Natural killer cell treated with Interleukin-12 subunit alpha and Interleukin-12 subunit beta and Interleukin-15 and Interleukin-18, amount 100 ng/mL, for 72 hours (primary cell): ENCODE measurements at places on chromosomes 11 and 22. TPM values are rescaled to one million over a fixed set of nuclear protein-coding genes. Genes with fewer than 3 reads are reported as not detected.
A peak's percentile ranks its signal among the peaks of the same experiment; 100 is the strongest.

DNA sequence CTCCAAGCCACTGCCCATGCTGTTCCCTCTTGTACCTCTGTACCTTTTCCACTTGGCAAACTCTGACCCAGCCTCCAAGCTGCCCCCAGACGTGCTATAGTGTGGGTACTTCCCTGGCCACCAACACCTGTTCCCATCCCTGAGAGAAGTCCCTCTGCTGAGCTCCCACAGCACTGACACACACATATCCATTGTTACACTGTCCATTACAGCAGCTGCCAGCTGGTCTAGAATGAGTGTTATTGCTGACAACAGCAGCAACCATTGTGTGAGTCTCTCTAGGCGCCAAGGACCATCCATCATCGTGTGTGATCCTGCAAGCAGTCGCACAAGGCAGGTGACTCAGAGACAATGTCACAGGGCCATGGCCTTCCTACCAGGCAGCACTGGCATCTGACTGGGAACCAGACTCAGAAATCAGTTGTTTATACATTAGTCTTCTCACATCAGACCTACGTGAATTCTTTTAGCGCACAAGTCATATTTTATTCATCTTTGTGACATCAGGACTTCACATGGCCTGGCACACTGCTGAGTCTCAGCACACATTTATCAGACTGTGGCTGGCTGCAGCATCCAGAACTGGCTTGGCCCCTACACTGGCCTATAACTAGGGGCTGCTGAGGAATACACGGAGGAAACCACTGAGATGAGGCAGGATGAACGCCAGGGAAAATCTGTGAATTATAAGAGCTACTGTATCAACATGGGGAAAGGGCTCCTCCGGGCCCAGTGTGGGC is 56.4 kb downstream of the SGSM3 start:
- H3K4me1 ChIP-seq, result peaks cover 12% of the 10 kb centered on the region
- H3K4me3 ChIP-seq, result no peak overlapping the region
- H3K27me3 ChIP-seq, result no peaks in the 10 kb centered on the region
- H3K27ac ChIP-seq, result no peak overlapping the region
- DNase-seq, result peak; percentile 22

GRCh38 chr22:17882162-17882561 is 107.9 kb upstream of the BID start:
- H3K27ac ChIP-seq, result no peak overlapping the region
- H3K4me3 ChIP-seq, result no peak overlapping the region
- DNase-seq, result no peak
- H3K27me3 ChIP-seq, result no peaks in the 10 kb centered on the region

- H3K4me3 ChIP-seq, result no peak overlapping the region
- no peaks in the 10 kb centered on the region for H3K27me3 ChIP-seq
- H3K27ac ChIP-seq, result no peak overlapping the region
- no peak for DNase-seq
- H3K4me1 ChIP-seq, result no peaks in the 10 kb centered on the region
Observed at GRCh38 chr11:88695689-88696414, 358.3 kb upstream of the CTSC start.

DNA sequence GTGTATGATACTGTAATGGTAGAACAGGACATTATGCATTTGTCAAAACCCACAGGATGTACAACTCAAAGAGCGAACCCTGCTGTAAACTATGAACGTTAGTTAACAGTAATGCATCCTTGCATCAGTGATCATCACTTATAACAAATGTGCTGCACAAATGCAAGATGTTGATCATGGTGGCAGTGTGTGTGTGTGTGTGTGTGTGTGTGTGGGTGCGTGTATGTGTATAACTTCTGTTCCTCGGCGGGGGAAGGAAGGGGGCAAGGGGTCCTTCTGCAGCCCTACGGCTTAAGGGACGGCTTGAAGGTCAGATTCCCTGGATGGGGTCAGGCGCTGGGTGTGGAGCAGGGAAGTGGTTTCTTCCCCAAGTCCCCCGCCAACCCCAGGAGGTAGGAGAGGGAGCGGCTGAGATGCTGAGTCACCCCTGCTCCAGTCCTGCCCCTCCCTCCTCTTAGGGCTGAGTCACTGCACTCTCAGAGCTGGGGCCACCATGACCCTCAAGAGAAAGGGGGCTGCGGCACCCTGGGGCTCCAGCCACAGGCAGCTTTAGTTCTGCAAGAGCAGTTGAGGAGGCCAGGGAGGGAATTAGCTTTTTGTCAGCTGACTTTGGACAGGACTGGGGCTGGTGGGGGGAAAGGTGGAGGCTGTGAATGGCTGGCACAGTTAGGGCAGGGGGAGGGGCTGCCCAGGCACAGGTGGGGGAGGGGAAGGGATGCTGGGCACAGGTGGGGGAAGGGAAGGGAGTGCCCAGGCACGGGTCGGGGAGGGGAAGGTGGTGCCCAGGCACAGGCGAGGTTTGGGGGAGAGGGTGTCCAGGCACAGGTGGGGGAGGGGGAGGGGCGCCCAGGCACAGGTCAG is 8.8 kb upstream of the CTSD start:
- no peaks in the 10 kb centered on the region for H3K36me3 ChIP-seq
- peak; percentile 86 for DNase-seq
- peak overlapping the region; percentile 96 for H3K27ac ChIP-seq
- no peaks in the 10 kb centered on the region for H3K27me3 ChIP-seq
- peak overlapping the region; percentile 80 for H3K4me3 ChIP-seq
- peaks cover 54% of the 10 kb centered on the region for H3K4me1 ChIP-seq

- no peak for DNase-seq
- H3K36me3 ChIP-seq, result no peaks in the 10 kb centered on the region
- H3K4me3 ChIP-seq, result no peak overlapping the region
- peaks cover 12% of the 10 kb centered on the region for H3K4me1 ChIP-seq
- peak overlapping the region; percentile 86 for H3K27ac ChIP-seq
- no peaks in the 10 kb centered on the region for H3K27me3 ChIP-seq
Observed at GRCh38 chr11:73366953-73367352, 9.2 kb upstream of the RELT start.

DNA sequence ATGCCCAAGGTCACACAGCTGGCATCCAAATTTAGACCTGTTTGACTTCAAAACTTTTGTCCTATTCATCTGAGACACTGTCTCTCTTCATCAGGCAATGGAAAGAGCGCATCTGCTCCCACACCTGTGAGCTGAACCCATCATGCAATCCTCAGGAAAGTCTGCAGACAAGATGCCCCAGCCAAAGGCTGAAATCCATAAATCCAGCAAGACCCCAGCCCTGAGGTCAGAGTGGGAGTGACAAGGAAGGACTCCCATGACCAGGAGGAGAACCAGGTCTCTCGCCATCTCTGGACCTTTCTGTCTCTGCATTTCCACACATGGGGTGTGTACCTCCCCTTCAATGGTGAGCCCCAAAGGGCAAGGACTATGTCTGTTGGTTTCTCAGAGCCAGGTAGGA is 83.6 kb upstream of the HMGXB4 start:
- H3K4me3 ChIP-seq, result no peak overlapping the region
- no peaks in the 10 kb centered on the region for H3K36me3 ChIP-seq
- H3K4me1 ChIP-seq, result no peaks in the 10 kb centered on the region
- no peak overlapping the region for H3K27ac ChIP-seq
- peaks cover 43% of the 10 kb centered on the region for H3K27me3 ChIP-seq
- DNase-seq, result no peak

DNA sequence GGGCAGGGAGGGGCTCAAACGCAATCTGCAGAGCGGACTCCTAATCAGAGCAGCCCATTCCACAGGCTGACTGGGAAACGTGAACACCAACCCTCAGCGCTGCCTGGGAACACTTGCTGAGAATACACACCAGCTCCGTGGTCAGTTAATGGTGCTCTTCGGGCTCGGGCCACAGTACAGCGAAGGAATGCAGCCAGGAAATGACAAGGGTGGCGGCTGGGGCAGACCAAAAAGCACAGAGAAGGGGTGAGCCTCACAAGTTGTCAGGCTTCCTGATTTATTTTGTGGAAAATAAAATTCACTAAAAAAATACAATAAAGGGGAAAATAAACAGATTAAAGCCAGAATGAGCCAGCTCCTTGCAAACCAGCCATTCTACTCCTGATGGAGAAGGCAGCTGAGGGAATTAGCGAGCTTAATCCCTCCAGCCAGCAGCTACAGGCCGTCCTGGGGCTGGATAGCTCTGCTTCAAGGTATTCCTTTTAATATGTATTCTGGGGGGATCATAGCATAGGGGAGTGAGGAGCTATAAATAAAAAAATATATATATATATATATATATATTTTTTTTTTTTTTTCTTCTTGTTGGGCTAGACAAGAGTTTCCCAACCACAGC is 165.5 kb upstream of the NTM start:
- H3K4me1 ChIP-seq, result no peaks in the 10 kb centered on the region
- H3K27me3 ChIP-seq, result peaks cover 6% of the 10 kb centered on the region
- no peak overlapping the region for H3K4me3 ChIP-seq
- no peaks in the 10 kb centered on the region for H3K36me3 ChIP-seq
- DNase-seq, result no peak

- H3K36me3 ChIP-seq, result no peaks in the 10 kb centered on the region
- no peak overlapping the region for H3K4me3 ChIP-seq
- no peaks in the 10 kb centered on the region for H3K27me3 ChIP-seq
- no peaks in the 10 kb centered on the region for H3K4me1 ChIP-seq
Observed at GRCh38 chr11:70483077-70483861, 84.9 kb downstream of the CTTN start.

DNA sequence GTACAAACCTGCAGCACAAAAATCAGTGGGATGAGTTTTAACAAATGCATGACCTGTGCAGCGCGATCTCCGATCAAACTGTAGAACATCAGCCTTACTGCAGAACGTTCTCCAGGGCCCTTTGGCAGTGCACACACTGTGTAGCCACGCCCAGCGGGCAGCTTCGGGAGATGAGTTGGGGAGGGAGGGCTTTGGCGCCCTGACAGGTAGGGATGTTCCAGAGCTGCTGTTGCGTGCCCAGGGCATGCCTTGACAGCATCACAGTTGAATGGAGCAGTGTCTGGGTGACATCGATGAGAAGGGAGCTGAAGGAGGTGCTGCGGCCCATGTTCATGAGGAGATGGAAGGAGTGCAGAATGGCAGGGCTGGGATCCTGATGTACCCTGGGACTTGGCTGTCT is 80.2 kb downstream of the TBC1D22A start:
- DNase-seq, result no peak
- no peak overlapping the region for H3K27ac ChIP-seq
- no peaks in the 10 kb centered on the region for H3K27me3 ChIP-seq
- peaks cover 39% of the 10 kb centered on the region for H3K4me1 ChIP-seq
- no peak overlapping the region for H3K4me3 ChIP-seq

Gene INPP5J
- total RNA-seq, result not detected
